ENCODE measurements at places on chromosomes 7 and 10.

DNA sequence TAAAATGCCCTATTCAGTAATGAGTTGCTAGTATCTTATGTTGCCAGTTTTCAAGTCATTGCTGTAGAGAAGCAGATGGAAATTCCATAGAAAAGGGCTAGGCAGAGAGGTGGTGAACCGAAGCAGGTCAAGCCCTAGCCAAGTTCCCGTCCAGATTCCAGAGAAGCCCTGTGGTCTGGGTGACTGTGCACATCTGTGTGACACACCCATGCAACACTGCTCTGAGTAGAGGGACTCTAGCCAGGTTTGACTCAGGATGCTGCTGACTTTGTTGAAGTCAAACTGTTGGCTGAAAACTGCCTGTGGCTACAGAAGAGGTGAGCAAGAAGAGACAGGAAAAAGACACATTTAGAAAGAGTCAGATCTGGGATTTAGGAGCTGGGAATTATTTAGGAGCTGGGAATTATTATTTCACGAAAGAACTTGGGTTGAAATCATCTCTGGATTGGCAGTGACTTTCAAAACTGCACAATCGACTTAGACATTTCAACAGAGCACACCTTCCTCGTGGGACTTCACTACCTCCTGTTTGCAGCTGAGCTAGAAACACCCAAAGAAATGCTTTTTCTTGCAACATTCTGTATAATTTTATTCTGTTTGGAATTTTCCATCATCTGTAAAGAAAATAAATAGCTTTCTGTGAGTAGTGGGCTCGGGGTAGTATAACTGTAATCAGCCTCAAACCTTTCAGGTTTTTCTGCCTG lies 149.1 kb upstream of the PRKCQ start:
- no peak for DNase-seq

DNA sequence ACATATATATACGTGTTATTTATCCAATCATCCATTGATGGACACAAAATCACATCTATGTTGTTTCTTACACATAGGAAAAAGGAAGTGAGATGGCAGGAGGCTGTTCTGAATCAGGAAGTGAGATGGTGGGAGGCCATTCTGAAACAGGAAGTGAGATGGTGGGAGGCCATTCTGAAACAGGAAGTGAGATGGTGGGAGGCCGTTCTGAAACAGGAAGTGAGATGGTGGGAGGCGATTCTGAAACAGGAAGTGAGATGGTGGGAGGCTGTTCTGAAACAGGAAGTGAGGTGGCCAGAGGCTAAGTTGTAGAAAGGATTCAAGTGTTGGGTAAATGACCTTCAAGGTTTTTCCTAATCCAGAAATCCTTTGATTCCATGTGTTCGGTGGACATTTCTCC lies 921.5 kb downstream of the TYW1 start:
- no peak for DNase-seq

- no peak for DNase-seq
Measured at GRCh38 chr10:31148951-31149350, 117.3 kb upstream of the ZNF438 start.

GRCh38 chr10:50512743-50513416 lies 110.9 kb downstream of the SGMS1 start:
- DNase-seq: no peak

- no peak for DNase-seq
Measured at GRCh38 chr7:117762055-117762454, 111.2 kb downstream of the CTTNBP2 start.

GRCh38 chr10:66723608-66724400 lies 202.0 kb upstream of the LRRTM3 start:
- DNase-seq: no peak

GRCh38 chr10:77669892-77670291 lies 32.3 kb upstream of the KCNMA1 start:
- no peak for DNase-seq

- no peak for DNase-seq
Measured at GRCh38 chr7:103870664-103871063, 118.8 kb downstream of the RELN start.

- no peak for DNase-seq
Measured at GRCh38 chr10:132909491-132910071, 32.8 kb downstream of the CFAP46 start.

GRCh38 chr7:153443032-153443701 lies 609.0 kb upstream of the DPP6 start:
- no peak for DNase-seq

All from small intestine (tissue), 16 donors.